NCI-H460 (cell line): ENCODE measurements at places on chromosomes 6 and 20. TPM values are rescaled to one million over a fixed set of nuclear protein-coding genes. Genes with fewer than 3 reads are reported as not detected.

- no peak for DNase-seq
Measured at GRCh38 chr20:32236048-32236533, 28.4 kb downstream of the POFUT1 start.

DNA sequence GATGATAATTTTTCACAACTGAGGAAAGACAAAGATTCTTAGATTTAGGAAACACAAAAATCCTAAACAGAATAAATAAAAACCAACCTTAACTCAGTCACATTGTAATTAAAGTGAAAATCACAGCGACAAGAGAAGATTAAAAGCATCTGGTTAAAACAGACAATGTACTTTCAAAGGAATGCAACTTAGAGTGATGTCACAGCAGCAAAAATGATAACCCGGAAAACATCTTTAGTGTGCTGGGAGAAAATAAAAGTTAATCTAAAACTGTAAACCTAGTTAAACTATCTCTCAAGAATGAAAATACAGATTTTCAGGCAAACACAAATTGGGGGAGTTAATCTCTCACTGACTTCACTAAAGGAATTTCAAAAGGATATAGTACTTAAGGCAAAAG is 76.8 kb upstream of the OGFRL1 start:
- no peak for DNase-seq

DNA sequence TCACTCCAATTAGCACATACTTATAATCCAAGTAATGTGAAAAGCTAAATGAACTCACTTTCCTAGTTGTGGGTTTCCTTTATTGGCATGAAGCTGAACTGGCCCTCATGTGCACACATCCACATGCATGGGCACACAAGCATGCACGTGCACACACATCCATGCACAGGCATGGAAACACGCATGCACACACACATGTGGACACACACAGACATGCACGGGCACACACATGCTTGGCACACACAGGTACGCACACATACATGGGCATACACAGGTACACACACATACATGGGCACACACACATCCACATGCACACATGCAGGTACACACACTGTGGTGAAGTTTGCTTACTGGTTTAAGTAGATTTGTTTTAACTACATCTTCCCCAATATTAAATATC is 23.8 kb downstream of the SYNDIG1 start:
- DNase-seq: no peak

DNA sequence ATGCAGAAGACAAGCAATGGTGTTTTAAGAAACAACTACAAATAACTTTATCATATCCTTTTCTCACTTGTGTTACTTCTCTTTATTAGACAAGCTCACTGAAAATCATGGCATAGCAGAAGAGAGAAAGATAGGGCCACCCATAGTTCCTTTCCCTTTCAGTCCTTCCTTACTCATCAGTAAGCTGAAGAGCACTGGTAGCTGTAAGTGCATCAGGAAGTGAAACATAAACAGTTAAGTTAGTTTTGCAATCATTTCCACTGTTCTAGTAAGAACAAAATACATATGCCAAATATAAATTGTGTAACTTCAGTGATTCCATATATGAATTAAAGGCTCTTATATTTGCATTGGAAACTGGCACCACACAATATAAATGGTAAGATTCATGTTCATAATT is 220.1 kb downstream of the HACE1 start:
- no peak for DNase-seq

The THBS2 gene
- not detected in 2 replicates for total RNA-seq
